8988T (cell line): ENCODE measurements at places on chromosomes 5 and 9.
A peak's percentile ranks its signal among the peaks of the same experiment; 100 is the strongest.

DNA sequence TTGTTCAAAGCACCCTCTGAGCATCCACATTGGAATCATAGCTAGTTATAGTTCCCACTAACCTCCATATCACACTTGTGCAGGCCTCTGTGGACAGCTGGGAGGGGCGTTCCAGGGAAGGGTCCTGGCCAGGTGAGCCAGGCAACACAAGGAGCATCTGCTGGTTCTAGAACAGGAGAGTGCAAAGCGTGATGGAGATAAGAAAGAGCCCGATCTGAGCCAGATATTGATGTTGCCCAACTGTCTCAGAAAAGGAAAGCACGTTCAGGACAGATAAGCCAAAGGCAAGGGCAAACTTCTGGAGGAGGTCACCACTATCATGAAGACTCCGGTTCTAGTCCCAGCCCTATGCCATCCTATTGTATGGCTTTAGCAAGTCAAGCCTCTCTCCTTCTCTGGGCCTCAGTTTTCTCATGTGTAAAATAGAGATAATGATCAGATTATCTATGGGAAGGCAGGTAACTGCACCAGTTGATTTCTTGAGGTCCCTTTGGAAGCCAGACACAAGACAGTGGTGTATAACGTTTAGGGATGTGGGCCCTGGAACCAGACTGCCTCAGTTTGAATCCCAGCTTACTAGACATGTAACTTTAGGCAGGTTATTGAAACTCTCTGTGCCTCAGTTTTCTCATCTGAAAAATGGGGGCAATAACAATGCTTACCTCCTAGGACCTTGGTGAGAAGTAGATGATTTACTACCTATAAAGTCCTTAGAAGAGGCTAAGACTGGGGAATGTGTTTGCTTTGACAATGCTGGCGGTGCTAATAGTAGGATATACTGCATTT is 19.8 kb downstream of the GABBR2 start:
- DNase-seq: no peak

DNA sequence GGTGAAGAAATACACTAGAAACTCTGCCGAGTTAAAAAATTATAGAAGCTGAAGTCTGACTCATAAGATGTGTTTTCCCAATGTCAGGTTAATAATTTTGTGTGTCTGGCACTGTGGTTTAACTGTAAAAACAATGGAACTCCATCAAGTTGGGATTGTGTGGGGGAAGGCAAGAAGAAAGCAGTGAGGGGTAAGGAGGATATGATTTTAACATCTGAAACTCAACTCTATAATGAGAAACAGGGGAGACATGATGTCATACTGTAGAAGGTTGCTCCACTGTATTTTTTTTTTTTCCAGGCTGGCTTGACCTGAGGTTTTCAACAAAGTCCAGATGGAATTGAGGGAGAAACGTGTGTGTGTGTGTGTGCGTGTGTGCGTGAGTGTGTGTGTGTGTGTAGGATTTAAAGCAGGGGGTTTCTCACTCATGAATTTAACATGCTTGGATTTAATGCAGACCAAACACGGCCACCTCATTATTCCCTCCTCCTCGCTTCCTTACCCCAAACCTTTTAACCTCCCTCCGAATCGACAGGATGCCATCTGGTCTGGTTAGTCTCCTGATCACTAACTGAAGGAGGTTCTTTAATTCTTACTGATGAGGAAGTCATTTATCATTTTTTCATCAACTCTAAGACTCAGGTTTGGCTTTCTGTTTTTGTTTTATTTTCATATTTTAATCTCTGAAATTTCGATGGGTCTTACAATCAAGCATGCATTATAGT is 140.2 kb upstream of the LPAR1 start:
- DNase-seq: no peak

- DNase-seq: no peak
Observed at GRCh38 chr9:126164796-126165525, 161.7 kb upstream of the MVB12B start.

DNA sequence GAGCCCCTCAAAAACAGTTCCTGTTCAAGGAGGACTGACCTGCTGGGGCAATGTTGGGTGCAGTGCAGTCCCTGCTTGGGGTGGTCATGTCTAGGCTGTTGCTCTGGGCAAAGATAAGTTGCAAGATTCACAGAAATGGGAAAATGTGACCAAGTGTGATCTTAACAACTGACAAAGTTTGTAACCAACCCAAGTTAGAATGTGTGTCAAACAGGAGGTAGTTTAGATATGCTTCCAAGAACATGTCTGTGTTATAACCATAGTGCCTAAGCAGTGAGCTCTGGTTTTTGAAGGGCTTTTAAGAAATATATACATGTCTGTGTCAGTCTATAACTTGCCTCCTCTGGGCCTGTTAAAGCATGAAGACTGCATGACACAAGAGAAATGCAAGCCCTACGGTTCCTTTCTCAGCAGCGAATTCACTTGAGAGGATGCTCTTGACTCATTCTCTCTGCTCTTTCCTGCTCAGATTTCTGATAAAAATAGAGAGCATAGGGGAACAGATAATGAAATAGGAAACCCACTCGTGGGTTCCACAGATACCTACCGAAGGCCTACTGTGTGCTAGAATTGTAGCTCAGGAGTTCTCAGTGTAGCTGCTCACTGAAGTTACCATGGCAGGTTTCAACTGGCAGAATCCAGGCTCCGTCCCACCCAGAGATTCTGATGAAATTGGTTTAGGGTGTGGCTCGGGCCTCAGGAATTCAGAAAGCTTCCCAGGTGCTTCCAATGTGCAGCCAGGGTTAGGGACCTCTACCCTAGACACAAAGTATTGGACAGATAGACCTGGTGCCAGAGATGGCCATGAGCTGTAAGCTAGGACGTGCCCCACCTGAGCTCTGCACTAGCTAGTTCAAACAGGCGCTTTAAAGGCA is 52.4 kb downstream of the ARHGEF37 start:
- no peak for DNase-seq

GRCh38 chr9:34519321-34520020 is 3.3 kb downstream of the ENHO start:
- DNase-seq: no peak

DNA sequence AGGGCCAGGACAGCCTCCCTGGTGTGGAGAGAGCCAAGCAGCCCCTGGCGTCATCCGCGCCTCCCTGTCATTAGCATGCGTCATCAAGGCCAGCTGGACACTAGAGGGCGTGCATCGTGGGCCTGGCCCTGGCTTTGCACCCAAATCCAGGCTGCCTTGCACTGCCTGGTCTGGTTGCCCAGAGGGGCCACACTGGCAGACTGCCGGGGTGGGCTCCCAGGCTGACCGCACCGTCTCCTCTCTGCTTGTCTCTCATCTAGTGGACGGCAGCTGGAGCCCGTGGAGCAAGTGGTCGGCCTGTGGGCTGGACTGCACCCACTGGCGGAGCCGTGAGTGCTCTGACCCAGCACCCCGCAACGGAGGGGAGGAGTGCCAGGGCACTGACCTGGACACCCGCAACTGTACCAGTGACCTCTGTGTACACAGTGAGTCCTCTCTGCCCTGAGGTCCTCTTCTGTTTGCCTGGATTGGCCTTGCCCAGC is 29.0 kb downstream of the HK3 start:
- DNase-seq: peak; percentile 99

- no peak for DNase-seq
Observed at GRCh38 chr5:17143335-17143734, 74.1 kb upstream of the BASP1 start.

- DNase-seq: no peak
Observed at GRCh38 chr5:415928-416635, 26.9 kb upstream of the EXOC3 start.

DNA sequence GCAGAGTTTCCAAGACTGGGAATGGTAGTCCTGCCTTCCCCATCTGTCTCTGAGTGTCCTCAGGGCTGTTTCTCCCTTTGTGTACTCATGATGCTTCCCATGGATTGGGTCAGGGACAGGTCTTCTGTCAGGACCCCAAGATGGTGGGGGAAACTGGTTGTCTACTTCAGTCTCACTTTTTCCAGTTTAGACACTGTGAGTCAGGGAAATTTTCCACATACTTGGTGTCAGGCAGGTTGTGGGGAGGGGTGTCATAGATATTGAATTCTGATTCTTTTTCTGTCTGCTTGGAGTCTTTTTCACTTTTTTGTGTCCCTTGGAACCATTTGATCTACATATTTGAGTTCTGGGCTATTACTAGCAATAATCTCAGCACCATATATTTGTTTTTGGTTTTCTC is 10.3 kb downstream of the POLK start:
- DNase-seq: no peak

- no peak for DNase-seq
Observed at GRCh38 chr9:32161720-32162119, 222.7 kb upstream of the ACO1 start.

GRCh38 chr9:19512103-19512832 is 103.5 kb downstream of the ACER2 start:
- no peak for DNase-seq

- no peak for DNase-seq
Observed at GRCh38 chr9:93593144-93593658, 16.8 kb downstream of the PHF2 start.

- peak; percentile 21 for DNase-seq
Observed at GRCh38 chr5:151318850-151319732, 15.5 kb upstream of the SLC36A3 start.

GRCh38 chr5:143533978-143534760 is 130.7 kb upstream of the NR3C1 start:
- no peak for DNase-seq

DNA sequence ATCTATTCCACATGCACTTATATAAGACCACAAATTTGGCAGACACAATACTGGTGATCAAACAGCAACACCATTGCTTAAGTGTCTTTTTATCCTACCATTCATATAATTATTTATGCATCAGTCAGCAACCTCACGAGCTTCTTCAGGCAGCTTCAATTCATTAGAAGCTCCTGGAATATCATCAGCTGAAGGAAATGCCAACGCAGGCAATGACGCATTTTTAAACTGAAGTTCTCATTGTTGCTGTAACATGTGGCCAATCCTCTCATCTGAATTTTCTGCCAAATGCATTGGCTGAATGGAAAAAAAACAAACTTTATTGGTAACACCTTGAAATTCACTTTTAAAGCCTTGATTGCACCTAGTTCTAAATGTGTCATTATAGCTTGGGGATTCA is 376.4 kb upstream of the RGMB start:
- DNase-seq: no peak

GRCh38 chr9:111839987-111840386 is 45.2 kb upstream of the SHOC1 start:
- DNase-seq: no peak

GRCh38 chr9:112711050-112711689 is 6.7 kb downstream of the INIP start:
- DNase-seq: no peak

- no peak for DNase-seq
Observed at GRCh38 chr5:66224773-66225553, 80.9 kb downstream of the SREK1 start.

GRCh38 chr5:131996210-131997025 is 15.0 kb downstream of the ACSL6 start:
- no peak for DNase-seq

DNA sequence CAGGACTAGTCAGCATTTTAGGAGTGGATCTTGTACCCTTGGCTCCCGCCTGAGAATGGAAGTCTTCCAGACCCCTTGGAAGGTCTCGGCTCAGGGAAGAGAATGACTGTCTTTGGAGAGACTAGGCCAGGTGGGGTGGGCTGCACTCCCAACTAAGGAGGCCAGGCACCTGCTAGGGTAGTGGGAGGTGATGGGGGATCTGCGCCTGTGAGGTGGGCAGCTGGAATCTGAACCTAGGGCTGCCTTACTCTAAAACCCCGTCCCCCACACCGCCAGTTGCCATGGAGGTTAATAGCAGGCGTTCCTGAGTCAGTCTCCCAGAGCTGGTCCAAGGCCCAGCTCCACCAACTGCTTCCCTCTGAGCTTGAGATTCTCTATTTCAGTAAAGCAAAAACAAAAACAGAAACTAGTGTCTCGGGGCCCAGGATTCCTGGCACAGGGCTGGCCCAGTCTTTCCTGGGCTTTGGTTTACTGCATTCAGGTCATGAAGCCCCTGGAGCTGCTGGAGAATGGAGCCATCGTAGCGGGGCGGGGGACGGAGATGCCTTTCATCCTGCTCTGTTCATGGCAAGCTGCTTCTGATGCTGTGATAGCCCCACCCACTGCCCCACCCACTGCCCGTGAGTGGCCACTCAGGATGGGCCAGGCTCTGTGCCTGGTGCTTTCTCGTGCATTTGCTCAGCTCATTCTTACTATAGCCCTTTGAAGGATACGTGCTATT is 57.5 kb downstream of the DAB2IP start:
- DNase-seq: no peak

DNA sequence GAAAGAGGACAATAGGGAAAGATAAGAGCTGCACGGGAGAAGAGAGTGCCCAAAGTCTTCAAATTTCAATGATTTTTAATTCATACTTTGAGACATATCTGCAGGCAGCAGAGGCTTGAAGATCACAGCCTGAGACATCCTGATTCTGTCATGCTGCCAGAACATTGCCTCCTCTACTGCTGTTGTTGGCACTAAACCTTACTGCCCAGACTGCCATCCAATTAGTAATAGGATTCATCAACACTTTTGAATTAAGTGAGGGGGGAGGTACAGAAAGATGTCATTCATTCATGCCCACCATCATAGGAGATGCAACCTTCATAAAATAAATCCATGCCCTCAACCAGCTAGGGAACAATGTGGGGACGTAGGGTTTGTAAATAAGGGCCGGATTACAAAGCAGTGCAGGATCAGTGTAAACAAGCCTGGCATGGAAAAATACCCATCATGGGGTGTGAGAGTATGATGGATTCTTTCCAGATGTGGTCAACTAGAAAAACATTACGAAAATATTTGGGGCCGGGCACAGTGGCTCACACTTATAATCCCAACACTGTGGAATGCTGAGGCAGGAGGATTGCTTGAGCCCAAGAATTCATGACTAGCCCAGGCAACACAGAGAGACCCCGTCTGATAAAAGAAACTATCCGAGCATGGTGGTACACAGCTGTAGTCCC is 122.1 kb upstream of the DAPK1 start:
- no peak for DNase-seq

GRCh38 chr9:72309364-72310133 is 55.5 kb downstream of the ZFAND5 start:
- DNase-seq: no peak

- no peak for DNase-seq
Observed at GRCh38 chr5:135222771-135223170, 176.3 kb downstream of the MACROH2A1 start.

GRCh38 chr5:171946000-171946781 is 60.2 kb downstream of the FBXW11 start:
- no peak for DNase-seq

DNA sequence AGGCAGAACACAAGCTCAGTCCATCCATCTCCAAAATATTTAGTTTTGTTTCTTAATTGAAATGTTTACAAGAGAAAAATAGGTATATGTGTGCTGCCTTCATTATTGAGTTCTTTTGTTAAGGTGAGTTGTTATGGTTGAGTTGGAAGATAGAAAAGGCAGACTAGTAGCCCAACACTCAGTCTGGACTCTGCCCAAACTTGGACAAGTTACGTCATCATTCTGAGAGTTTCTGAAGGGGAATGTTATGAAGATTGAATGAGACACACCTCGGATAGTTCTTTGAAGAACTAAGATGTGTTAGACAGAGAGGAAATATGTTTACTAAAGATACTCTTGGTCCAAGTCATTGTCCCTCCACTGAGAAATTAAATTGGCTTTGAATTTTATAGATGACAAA is 245.5 kb downstream of the KCTD16 start:
- DNase-seq: no peak
